ENCODE measurements at places on chromosomes 7 and 10.
A peak's percentile ranks its signal among the peaks of the same experiment; 100 is the strongest.

DNA sequence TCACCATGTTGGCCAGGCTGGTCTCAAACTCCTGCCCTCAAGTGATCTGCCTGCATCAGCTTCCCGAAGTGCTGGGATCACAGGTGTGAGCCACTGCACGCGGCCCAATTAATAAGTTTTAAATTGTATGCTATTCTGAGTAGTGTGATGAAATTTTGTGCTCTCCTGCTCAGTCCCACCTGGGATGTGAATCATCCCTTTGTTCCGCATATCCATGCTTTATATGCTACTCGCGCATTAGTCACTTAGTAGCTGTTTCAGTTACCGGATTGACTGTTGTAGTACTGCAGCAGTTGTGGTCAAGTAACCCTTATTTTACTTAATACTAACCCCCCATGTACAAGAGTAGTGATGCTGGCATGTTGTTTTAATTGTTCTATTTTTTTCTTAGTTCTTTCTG, 47.3 kb upstream of the OIT3 start:
- peak; percentile 70 for DNase-seq

GRCh38 chr10:101087965-101088364, 26.2 kb downstream of the KAZALD1 start:
- DNase-seq = no peak

DNA sequence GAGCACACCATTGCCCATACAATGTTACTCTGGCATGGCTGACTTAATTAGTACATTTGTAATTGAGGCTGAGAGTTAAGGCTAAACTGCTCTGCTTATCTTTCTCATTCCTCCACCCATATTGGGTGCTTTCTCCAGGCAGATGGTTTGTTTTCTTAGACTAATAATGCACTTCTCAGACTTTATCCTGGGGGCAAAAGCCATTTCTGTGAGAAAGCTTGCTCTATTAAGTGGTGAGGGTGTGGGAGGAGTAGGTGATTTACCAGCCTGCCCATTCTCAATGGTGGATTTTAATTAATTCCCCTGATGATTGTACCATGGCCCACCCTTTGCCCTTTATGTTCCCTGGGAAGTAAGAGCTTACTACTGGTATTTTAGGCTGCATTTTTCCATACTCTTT, 174.8 kb downstream of the FOXP2 start:
- DNase-seq = no peak

DNA sequence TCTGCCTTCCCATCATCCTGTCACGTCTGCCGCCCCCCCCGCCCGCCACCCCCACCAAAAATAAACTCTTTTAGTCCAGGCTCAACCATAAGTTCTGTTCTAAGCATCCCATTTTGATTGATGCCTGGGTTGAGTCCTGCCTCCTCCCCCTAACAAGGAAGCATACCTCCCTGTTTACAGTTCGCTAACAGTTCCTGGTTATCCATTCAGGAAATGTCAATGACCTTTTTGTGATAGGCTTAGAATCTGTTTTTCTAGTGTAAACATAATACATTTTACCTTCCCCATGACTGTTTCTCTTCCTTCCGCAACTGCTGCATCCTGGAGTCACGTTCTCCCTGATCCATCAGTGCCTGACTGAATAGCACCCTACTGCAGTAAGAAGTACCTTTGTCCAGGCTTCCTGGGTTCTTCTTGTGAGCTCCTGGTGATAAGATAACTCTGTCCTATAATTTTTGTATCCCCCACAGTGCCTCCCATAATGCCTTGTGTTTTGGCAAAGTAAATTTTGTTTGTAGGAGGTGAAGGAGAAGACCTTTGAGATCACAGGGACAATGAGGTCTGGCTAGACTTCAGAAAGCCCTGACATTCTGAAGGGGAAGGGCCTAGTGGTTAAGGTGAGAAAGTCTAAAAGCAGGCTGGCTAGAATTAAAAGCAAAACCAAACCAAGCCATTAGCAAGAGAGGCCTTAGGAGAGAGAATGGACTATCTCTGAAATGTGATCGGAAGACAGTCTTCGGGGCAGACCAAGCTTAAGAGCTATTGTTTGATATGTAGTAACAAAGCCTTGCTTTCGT, 7.3 kb downstream of the AGFG2 start:
- DNase-seq = no peak

DNA sequence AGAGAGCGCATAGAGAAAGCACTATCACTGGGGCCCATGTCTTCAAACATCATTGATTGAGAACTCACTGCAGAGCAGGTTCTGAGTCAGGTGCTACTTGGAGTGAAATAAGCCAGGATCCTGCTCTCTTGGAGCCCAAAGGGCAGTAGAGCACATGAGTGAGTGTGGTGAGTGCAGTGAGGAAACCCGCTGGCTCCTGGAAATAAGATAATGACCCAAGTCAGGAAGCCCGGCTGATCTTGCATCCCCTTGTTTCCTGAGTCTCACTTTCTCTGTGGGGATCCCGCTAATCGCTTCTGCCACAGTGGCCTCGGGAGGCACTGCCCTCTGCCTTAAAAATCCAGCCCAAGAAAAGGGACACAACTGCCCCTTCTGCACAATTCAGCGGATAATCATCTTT, 7.1 kb upstream of the FAM107B start:
- no peak for DNase-seq

DNA sequence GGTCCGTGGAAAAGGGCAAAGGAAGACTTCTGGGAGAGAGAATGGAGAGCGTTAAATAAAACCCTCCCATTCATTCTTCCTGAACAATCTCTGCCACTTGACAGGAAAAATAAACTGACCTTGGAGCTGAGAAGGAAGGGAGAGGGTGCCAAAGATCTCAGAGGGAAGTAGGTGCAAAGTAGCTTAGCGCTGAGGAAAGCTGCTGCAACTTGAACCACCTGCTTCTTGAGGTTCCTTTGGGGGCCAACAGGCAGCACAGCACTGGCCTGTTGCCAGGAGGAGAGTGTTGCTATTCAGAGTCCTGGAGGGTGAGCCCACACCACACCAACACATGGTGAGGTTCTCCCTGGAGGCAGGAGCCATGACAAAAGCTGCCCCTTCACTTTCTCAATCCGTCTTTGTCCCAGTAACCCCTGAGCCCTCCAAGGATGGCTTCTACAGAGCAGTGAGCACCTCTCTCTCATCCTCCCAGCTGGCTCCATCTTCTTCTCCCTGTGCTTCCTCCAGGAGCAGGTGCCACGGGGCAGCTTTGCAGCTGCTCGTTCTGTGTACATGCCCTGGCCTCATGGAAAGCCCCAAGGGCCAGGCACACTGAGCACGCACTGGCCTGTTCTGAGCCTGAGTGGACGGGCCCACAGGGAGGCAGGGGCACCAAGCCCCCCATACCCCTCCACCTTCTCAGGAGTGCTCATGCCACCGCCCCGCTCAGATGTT, 101.3 kb downstream of the STRA8 start:
- DNase-seq = no peak

DNA sequence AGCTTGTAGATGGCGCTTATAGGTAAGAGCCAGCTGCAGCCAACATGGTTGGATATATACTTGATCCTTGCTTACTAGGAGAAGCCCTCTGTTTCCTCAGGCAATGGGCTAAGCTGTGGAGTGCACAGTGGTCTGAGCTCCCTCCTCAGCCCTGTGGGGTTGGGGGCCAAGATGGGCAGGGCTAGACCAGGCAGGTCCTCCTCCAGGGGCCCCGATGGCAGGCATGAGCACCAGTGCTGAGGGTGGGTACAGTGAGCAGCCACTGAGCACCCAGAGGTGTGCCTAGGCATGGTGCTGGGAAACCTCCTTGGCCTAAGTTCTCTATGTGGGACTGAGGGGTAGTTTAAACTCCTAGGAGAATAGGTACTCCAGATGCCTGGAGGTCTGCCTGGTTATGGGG, 680.2 kb downstream of the SUGCT start:
- DNase-seq = no peak

DNA sequence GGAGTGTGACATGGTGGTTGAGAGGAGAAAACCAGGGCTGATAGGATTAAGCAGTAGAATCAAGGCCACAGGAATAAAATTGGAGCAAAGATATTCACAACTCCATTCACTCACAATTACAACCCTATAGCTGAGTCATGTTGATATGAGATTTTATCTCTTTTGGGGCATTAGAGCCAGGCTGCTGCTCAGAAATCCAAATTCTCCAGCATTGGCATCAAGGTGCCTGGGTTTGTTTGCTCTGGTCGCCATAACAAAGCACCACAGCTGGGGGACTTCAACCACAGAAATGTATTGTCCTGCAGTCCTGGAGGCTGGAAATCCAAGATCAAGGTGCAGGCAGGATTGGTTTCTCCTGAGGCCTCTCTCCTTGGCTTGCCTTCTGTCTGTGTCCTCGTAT, 52.5 kb upstream of the GRB10 start:
- no peak for DNase-seq

GRCh38 chr7:37462138-37462537, 13.5 kb upstream of the ELMO1 start:
- no peak for DNase-seq

GRCh38 chr10:97608991-97609561, 19.6 kb downstream of the C10orf62 start:
- no peak for DNase-seq

- no peak for DNase-seq
Measured at GRCh38 chr10:11057018-11057417, 39.3 kb downstream of the CELF2 start.

DNA sequence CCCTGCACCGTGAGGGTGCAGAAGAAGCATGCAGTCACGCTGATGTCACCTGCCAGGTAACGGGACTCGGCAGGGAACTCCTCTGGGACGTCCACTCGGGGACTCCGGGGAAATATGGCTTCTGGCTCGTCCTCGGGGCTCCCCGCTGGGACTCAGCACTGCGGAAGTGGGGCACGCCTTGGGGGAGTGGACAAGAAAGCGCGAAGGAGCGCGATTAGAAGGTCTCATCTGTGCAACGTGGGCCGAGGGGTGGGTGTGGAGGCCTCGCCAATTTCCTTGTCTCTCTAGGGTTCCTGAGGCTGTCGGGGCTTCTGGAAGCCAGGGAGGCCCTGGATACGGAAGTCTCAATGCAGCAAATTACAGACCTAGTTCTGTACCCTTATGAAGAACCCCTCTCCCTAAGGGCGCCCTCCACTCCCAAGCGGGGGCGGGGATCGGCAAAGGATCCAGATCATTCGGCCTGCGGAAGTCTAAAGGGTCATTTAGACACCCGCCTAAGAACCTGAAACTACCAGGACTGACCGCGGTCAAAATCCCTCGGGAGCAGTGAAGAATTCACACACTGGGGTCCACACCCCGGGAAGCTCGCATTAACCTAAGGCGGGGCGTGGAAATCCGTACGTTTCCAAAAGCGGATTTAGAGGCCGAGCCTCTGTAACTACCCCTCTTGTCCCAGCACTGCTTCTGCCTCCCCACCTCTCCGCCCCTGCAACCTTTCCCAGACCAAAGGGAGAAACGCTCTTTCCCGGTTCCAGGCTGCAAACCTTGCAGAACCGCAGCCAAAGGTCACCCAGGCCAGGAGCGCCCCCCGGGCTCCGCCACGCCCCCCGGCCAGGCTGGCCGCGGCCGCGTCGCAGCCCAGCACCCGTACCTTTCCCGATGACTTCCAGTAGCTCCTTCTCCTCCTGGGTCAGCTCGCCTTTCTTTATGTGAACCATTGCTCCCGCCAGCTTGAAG, 640 bp downstream of the ANKMY2 start:
- peak; percentile 45 for DNase-seq
